ENCODE measurements at places on chromosomes 1 and 21.

DNA sequence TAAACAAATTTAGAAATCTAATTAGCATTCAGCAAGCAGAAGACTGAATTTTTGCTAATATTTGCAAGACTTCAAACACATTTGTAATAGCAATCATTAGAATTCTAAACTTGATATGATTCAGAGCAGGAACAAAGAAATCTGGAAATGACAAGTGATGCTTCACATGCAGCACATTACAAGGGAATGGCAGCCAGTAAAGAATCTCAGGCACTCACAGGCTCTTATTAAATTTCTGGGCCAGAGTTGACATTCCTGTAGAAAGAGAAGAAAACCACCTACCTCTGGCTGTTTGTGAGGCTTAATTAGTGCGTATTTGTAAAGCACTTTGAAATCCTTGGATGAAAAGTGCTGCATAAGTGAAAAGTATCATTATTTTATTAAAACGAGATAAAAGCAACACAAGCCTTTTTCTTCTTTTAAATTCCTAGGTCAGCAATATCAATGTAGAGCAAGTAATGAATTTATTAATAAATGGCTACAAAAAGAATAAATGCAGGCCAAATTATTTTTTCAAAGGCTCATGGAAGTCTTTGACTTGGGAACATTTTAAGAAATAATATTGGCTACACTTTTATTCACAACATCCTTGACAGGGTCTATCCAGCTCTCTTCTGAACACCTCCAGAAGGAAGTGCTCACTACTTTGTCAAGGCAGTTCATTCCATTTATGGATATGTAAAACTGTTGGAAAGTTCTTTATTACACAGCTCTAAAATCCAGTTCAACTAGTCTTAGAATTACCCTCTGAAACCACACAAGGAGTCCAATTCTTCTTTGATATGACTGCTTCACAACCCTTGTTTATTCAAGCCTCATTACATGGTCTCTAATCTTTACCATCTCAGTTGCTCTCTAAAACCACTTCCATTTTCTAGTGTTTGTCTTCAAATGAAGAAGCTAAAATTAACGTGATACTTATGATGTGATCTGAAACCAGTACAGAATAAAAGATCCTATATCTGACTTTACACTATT, 32.1 kb upstream of the SCYL3 start:
- DNase-seq: no peak

GRCh38 chr1:219555806-219556205, 57.1 kb downstream of the ZC3H11B start:
- DNase-seq: no peak

- no peak for DNase-seq
Observed at GRCh38 chr1:228081578-228082213, 812 bp upstream of the ARF1 start.

- no peak for DNase-seq
Observed at GRCh38 chr1:12052008-12052573, 11.0 kb upstream of the TNFRSF8 start.

- DNase-seq: no peak
Observed at GRCh38 chr1:235022981-235023710, 105.5 kb downstream of the TOMM20 start.

- DNase-seq: no peak
Observed at GRCh38 chr21:38349977-38350376, 93.2 kb downstream of the KCNJ15 start.

DNA sequence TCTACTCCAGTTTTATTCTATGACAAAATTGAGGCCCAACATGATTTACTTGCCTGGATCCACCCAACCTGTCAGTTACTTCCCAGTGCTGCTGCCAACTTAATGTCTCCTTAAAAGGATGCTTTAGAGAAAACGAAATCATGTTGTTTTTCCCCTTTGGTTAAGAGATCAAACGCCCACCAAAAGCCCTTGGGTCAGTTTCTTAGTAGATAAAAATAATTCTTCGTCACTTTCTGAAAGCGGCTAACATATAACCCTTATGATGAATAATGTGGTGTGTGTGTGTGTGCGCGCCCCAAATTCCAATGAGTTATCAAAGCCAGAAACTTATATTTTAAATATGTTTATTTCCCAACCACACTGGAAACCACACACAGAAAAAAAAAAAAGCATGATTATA, 52.7 kb upstream of the LGALS8 start:
- no peak for DNase-seq

DNA sequence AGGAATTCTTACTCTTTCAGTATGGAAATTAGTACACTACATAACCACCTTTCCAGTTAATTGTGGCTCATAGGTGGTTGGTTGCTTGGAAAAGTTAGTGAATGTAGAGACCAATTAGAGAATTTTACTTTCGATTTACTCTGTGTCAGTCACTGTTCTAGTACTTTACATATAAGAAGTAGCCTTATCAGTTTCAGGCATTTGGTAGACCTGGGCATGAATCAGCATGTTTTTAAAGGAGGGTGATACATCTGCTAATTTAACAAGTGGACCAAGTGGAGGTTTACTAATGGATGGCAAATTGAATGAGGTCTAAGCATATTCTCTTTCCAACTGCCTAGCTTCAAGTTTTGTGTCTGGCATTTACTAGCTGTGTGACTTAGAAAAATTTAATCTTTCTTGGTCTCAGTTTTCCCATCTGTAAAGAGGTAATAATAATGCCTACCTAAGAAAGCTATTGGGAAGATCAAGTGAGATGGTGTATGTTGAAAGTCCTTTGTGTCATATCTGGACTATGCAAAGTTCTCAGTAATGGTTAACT, 1158.6 kb downstream of the PLA2G4A start:
- DNase-seq: no peak

DNA sequence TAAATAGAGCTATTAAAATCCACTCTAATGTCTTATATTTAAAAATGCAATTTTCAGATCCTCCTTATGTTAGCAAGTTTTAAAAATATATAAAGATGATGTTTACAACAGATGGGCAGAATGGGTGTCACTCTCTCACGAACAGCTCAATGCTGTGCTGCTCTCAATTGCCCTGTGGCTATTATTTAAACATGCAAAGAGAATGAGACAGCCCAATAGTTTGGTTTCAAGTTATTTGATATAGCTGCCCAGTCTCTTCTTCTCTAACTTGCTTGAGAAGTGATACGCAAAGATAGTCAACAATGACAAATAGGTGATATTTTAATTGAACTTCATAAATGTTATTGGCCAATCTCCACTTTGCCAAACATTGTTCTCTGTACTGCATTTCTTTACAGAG, 199.3 kb upstream of the GREM2 start:
- DNase-seq: no peak

DNA sequence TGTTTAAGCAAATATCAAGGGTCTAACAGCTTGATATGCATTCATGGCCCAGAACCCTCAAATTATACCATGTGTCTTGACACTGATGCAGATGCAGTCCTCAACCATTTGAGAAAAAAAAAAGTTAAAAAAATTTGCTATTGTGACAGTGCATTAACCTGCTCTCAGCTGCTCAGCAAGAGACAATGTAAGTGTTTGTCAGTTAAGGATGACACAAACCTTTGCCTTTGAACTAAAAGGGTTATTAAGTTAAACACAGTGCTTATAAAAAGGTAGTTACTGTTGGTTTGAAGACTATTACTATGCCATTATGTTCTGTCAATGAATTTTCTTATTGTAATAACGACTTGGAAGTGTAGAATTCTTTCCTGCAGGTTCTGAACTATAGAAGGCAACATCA, 655.6 kb upstream of the NEGR1 start:
- DNase-seq: no peak

DNA sequence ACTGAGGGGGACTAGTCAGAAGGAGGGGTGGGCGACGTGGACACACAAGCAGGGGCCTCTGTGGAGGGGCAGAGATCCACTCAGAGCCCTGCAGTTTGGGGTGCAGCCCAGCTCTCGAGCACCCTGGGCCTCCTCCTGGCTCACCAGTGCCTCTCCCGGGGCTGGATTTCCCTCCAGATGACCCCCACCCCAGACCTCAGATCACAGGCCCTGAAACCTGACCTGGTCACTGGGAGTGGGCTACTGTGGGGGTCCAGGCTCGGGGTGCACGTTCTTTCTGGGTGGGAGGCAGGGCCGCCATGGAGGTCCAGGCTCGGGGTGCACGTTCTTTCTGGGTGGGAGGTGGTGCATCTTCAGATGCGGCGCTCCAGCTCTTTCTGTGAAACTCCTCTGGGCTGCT, 10.3 kb upstream of the LHX4 start:
- DNase-seq: no peak

- no peak for DNase-seq
Observed at GRCh38 chr1:33653226-33653625, 180.8 kb downstream of the ZSCAN20 start.

DNA sequence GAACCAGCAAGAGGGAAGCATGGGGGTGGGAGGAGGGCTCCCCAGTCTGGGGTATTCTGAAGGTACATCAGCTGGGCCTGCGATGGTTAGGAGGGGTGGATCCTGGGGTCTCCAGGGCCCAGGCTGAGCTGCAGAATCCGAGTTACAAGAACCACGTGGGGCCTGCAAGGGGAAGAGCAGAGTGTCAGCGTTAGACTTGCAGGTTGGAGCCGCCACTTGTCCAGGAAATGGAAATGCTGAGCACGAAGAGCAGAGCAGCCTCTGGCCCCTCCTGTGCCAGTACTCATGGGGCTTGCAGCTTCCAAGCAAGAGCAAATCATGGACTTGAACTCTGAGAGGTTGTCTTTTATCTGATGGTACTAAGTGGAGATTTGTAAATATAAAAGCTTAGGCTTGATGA, 47.5 kb upstream of the COL6A1 start:
- DNase-seq: no peak

- DNase-seq: no peak
Observed at GRCh38 chr1:98981917-98982513, 22.6 kb downstream of the PLPPR5 start.

DNA sequence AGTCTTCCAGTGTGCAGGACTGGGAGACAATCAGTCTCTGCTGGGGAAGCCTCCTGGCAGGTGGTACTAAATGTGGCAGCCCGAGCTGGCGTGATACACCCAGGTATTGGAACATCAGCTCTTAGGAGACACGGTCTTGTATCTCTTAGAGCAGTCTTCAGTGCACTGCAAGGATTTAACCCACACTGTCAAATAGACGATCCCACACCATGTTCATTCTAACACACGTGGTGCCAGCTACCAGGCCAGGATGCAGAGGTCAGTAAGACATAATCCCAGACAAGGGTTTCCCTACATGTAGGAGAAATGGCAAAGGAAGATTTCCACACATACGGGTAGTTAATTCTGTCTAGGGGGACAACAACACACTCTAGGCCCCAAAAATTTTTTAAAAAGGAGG, 8.7 kb downstream of the TRIM11 start:
- DNase-seq: no peak

- no peak for DNase-seq
Observed at GRCh38 chr1:27403065-27403726, 10.8 kb downstream of the GPR3 start.

- DNase-seq: no peak
Observed at GRCh38 chr1:43442756-43443155, 11.0 kb downstream of the HYI start.

- DNase-seq: no peak
Observed at GRCh38 chr1:94544706-94545490, 3.3 kb upstream of the F3 start.

DNA sequence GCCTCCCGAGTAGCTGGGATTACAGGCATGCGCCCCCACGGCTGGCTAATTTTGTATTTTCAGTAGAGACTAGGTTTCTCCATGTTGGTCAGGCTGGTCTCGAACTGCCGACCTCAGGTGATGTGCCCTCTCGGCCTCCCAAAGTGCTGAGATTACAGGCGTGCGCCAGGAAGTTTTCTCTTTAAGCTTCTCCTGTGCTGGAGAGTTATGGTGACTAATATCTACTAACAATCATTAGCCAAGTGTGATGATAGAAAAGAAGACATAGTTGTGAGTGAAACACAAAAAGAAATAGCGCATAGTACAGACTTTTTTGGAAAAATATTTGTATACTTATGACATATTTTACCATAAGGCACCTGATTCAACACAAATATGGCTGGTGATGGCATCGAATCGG, 56.5 kb downstream of the SETD4 start:
- DNase-seq: no peak

DNA sequence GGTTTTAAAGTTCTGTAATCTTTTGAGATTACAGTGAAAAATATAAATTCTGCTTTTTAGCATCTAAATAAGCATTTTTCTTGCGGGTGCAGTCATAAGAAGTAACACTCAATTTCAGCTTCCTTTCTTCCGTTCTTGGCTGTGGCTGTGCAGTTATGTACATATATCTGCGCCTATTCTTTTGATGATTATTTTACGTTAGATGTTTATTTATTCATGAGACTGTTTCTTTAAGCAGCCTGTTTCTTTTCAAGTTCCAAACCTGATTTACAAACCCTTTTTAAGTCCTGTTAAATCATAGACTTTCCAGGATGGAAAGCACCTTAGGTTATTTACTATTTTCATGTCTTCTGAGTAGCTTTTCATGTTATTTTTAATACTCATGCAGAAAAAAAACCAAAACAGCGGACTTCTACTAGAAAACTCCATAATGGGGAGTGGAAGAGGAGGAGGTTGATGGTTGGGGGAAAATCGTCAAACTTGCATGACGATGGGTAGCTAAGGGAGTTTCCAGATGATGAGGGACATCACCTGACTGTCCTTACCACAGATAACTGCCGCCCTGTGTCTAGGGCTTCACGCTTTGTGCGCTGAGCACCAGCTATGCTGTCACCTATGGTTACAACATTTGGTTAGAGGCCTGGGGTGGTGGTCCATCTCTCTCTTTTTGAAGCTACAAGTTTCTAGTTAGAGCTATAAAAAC, 2.6 kb downstream of the PRDM2 start:
- DNase-seq: no peak

DNA sequence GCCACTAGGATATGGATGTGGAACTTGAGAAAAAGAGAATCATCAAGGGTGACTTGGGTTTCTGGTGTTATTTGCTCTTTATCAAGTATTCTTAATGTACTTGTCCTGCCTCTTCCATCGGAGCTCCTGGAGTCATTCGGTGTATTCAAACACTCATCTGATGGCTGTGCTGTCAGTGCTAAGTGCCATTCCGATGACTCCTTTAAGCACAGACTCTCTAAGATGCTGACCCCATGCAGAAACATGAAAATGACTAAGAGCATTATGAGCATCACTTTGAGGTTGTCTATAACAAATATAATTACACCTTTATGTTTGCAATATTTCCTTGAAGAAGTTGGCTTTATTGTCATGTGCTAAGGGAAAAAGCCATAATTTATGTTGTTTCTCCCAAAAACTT, 11.3 kb upstream of the RPL5 start:
- DNase-seq: no peak

Measured in neural crest cell (in vitro differentiated cells).